ENCODE measurements at places on chromosomes 13 and 19. TPM values are rescaled to one million over a fixed set of nuclear protein-coding genes. Genes with fewer than 3 reads are reported as not detected.

GRCh38 chr13:28984825-28985224, 164.7 kb downstream of the MTUS2 start:
- no peaks in the 10 kb centered on the region for H3K36me3 ChIP-seq
- no peaks in the 10 kb centered on the region for H3K27me3 ChIP-seq
- H3K4me1 ChIP-seq, result peaks cover 49% of the 10 kb centered on the region
- no peak for DNase-seq
- peak overlapping the region; percentile 37 for H3K4me3 ChIP-seq

Gene ZNF177
- not detected for total RNA-seq

Gene ZNF66
- total RNA-seq, result 0.32 TPM

Gene ZNF561
- total RNA-seq, result 35.4 TPM

DNA sequence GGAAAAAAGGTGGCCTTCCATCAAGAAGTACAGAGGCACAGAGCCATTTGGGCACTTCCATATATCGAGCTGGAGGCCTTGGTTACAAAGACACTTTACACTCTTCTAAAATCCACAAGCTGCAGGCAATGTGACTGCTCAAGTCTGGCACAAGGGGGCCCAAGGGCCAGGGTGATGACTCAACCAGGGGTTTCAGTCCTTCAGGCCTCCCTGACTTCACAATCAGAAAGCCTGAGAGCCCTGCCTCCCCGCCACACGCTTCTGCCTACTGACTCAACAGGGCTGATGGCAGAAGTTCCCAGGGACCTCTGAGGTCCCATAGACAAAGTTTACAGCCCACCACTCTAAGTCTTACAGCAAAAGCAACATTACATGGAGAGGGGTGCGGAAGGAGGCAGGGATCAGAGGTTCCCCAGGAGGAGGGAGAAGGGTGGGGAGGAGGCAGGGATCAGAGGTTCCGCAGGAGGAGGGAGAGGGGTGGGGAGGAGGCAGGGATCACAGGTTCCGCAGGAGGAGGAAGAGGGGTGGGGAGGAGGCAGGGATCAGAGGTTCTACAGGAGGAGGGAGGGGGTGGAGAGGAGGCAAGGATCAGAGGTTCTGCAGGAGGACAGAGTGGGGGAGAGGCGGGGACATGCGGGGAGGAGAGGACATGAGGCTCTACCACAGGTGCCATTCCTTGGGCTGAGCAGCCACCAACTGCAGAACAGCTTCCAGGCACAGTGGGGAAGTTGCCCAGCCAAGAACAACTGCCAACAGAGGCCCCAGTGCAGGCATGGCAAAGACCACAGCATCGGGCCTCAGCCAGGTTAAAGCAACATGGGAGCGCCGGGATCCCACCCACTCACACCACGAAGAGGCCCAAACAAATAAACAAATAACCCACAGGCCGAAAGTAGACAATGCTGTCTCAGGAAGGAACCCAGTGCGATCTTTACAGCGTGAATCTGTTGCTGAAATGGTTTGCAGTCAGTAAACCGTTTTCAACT, 52.0 kb downstream of the SLC7A1 start:
- no peak overlapping the region for H3K4me3 ChIP-seq
- H3K27ac ChIP-seq, result no peak overlapping the region

Gene GFY
- total RNA-seq, result not detected

Gene HS6ST3
- total RNA-seq, result 3.0 TPM

Gene LYL1
- 46.7 TPM for total RNA-seq
